Caco-2 (cell line): ENCODE measurements at places on chromosomes 4 and X.

DNA sequence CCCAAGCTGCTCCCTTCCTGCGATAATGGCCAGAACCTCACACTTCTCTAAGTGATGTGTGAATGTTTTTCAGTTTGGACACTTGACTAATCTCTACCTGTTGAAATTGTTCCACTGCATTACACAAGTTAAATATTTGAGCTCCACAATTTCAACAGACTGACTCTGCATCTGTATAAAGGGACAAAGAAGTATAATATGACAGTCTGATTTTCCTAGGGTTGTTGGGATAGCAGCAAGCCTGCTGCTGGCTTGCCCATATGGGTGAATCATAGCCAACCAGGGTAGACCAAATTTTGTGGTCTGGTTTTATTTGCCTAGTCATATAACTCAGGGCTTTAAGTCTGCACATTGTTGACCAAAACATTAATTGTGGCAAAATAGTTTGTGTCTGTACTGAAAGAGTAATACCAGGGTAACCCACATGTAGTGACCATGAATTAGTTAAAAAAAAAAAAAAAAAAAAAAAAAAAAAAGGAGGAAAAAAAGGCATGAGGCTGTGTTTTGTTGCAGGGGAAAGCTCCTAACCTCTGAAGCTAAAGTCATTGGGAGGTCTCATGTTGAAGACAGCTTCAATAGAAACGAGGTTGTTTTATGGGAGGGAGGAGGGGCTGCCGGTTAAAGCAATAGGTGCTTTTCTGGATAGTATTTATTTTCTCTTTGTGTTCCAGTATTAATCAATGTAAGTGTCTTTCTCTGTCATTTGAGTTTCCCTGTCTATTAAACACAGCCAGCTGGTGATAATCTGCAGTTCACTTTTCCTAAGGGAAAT lies 534.2 kb downstream of the RAB28 start:
- H3K27me3 ChIP-seq: no peaks in the 10 kb centered on the region
- no peak for DNase-seq
- H3K36me3 ChIP-seq: no peaks in the 10 kb centered on the region

GRCh38 chr4:146450524-146450923 lies 71.2 kb downstream of the SLC10A7 start:
- no peaks in the 10 kb centered on the region for H3K27me3 ChIP-seq
- no peak overlapping the region for H3K27ac ChIP-seq
- H3K4me3 ChIP-seq: no peak overlapping the region

DNA sequence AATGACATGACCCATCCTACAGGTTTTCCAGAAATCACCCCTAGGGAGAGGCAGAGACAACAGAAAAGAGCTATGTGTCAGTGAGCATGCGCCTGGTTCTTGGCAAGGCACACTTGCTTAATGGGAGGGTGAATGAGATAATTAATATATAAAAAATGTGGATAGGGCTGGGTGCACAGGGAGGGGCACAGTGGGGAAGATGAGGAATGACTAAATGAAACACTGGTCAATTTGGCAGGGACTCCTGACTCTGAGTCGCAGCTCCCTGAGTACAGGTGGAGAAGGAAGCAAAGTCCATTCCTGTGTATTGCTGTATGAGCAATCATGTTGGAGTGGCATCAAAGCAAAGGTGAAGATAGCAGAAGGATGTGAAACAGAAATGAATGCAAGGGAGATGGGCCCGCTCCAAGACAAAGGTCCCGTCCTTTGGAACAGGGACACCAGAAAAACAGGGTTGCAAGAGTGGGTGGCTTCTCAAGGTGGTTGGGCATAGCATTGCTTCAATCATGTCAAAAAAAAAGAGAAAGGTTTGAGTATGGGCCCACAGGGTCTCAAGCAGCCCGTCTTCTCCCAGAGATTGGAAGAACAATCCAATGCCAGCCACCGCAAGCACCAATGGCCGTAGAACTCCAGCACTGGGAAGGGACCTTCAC lies 278.4 kb upstream of the AGTR2 start:
- no peaks in the 10 kb centered on the region for H3K27me3 ChIP-seq
- peak overlapping the region; percentile 80 for H3K27ac ChIP-seq
- no peak overlapping the region for H3K4me3 ChIP-seq
- no peaks in the 10 kb centered on the region for H3K36me3 ChIP-seq
- no peak for DNase-seq

DNA sequence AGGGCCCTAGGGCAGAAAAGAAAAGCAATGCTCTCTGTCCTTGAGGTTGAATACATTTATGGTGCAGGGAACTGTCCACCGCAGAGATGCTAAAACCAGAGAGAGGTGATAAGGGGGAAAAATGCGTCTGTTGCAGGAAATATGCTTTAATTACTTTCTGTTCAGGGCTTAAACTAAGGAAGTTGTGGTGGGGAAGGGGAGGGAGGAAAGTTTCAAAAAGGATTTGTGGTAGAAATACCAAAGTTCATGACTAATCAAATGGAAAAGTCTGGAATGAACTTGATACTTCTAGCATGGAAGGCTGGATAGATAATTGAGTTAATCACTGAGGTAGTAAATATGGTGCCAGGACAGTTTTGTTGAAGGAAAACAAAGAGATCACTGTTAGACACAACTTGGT lies 99.0 kb downstream of the ASB9 start:
- DNase-seq: no peak
- no peaks in the 10 kb centered on the region for H3K4me1 ChIP-seq
- H3K36me3 ChIP-seq: no peaks in the 10 kb centered on the region
- H3K27ac ChIP-seq: no peak overlapping the region
- H3K4me3 ChIP-seq: no peak overlapping the region
- no peaks in the 10 kb centered on the region for H3K27me3 ChIP-seq

GRCh38 chr4:3656416-3657356 lies 109.5 kb upstream of the ADRA2C start:
- no peak overlapping the region for H3K4me3 ChIP-seq
- H3K27me3 ChIP-seq: no peaks in the 10 kb centered on the region
- H3K36me3 ChIP-seq: no peaks in the 10 kb centered on the region
- H3K4me1 ChIP-seq: 0 out of 2 replicates have a peak, but pooled peaks cover 3% of the 10 kb centered on the region
- no peak for DNase-seq
- H3K27ac ChIP-seq: no peak overlapping the region

DNA sequence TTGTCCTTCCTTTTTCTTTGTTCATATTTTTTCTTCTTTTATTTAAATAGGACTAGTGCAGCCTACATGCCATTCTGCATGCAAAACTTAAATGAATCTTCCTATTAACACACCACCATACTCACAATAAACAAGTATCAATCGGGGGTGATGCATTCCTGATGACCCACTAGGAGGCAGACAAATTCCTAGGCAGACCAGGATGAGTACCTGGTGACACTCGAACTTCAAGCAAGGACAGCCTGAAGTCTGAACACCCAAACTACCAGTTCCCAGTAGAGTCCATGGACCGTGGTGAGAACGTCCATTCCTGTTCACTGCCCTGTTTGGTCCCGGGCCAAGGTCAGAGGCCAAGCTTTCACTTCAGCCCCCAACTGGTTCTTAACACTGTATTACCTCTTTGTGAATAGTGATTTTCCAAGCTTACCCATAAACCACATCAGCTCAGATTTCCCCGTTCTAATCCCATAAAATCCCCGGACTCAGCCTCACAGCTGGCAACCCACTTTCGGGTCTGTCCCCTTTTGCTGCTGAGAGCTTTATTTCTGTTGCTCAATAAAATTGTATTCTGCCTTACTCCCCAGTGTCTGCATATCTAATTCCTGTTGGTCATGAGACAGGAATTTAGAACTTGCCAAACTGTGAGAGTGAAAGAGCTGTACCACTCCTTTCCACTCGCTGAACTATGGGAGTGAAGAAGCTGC lies 1286.6 kb downstream of the FSTL5 start:
- H3K27ac ChIP-seq: no peak overlapping the region
- DNase-seq: no peak
- H3K27me3 ChIP-seq: no peaks in the 10 kb centered on the region

DNA sequence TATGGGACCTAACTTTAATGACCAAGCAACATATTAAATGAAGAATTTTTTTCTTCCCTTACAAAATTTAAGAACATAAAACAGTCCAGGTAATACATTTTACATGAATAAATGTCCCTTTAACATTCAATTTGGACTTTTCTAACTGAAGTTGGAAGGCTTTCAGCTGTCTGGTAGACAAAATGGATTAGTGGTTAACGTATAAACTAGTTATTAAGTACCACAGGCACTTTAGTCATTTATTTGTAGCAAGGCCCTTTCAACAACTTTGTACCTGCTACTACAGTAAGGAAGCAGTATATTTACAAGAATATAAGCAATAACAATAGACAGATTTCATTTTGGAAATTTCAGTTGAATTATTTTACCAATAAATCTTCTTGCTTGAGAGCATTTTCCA lies 152.5 kb upstream of the TENT5D start:
- no peaks in the 10 kb centered on the region for H3K27me3 ChIP-seq
- no peak overlapping the region for H3K4me3 ChIP-seq
- DNase-seq: no peak
- H3K36me3 ChIP-seq: no peaks in the 10 kb centered on the region
- no peaks in the 10 kb centered on the region for H3K4me1 ChIP-seq
- no peak overlapping the region for H3K27ac ChIP-seq

- H3K4me3 ChIP-seq: no peak overlapping the region
- H3K27me3 ChIP-seq: no peaks in the 10 kb centered on the region
- H3K36me3 ChIP-seq: no peaks in the 10 kb centered on the region
- no peaks in the 10 kb centered on the region for H3K4me1 ChIP-seq
These were observed 56.1 kb downstream of the FAM114A1 start for GRCh38 chr4:38923746-38924145.

DNA sequence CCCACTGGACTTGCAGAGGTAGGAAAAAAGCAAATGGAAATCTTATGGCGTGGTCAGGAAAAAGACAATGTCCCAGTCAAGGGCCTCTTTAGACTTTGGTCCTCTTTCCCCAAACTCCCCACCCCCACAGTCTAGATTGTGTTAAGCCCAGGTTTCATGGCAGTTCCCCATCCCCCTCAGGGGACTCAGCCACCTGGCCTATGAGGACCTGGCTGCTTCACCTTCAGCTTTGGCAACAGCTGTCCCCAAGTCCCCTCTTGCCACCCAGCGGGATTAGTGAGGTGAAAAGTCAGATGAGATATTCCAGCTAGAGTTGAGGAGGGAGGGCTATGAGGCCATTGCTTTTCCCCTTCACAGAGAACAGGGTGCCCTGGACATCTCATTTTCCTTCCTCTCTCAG lies 457 bp downstream of the RIPPLY1 start:
- H3K36me3 ChIP-seq: no peaks in the 10 kb centered on the region
- H3K27me3 ChIP-seq: no peaks in the 10 kb centered on the region
- H3K4me3 ChIP-seq: no peak overlapping the region
- H3K4me1 ChIP-seq: peaks cover 42% of the 10 kb centered on the region

GRCh38 chr4:100746141-100746739 lies 228.4 kb upstream of the EMCN start:
- no peak overlapping the region for H3K4me3 ChIP-seq
- no peak overlapping the region for H3K27ac ChIP-seq
- no peaks in the 10 kb centered on the region for H3K27me3 ChIP-seq
- no peak for DNase-seq
- H3K4me1 ChIP-seq: no peaks in the 10 kb centered on the region

- H3K36me3 ChIP-seq: no peaks in the 10 kb centered on the region
- H3K27ac ChIP-seq: no peak overlapping the region
- H3K4me1 ChIP-seq: no peaks in the 10 kb centered on the region
- no peak for DNase-seq
These were observed 727.7 kb downstream of the DMD start for GRCh38 chrX:32483534-32484136.

DNA sequence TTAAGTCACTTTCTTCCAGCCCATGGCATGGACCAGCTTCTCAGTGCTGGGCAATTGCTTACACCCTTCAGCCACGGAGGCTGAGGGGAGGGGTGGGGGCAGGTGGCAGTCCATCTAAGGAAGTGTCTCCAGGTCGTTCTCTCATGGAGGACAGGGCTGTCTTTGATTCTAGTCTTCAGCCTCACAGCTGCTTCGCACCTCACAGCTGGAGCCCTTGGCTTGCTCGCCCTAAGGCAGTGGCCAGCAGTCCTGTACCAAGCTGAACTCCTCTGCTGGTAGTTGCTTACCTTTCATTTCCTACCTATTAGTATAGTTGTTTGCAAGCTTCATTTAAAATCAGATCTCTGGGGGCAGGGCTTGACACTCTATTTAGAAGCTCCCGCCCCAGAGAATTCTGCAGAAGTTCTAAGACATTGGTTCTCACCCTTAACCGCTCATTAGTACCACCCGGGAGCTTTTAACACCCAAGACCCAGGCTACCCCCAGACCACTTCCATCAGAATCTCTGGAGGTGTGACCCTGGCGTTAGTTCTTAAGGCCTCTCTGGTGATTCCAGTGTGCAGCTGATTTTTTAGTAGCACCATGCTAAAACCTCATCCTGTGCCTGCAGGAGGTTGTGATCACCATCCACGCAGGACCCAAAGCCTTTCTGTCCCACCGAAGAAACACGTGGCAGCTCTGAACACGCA lies 386.8 kb downstream of the UNC5C start:
- no peak overlapping the region for H3K4me3 ChIP-seq
- no peak overlapping the region for H3K27ac ChIP-seq
- H3K4me1 ChIP-seq: no peaks in the 10 kb centered on the region

DNA sequence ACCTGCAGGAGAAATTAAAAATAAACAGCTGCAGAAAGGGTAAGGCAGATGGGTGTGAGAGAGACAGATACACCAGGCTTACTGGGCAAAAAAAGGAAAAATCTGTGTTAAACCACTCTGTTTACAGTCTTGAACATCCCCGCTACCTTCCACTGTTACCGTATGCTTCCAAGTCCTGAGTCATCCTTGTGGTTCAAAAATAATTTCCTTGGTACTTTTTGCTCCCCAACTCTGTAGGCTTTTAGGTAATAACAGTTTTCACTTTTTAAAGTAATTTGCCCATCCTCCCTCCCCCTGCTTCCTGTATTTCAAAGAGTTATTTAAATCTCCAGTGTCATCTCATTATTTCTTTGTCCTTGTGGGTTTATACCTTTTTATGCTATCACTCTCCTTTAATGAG lies 210.1 kb upstream of the FAT4 start:
- H3K4me3 ChIP-seq: no peak overlapping the region
- H3K27me3 ChIP-seq: no peaks in the 10 kb centered on the region
- no peak overlapping the region for H3K27ac ChIP-seq
- no peaks in the 10 kb centered on the region for H3K4me1 ChIP-seq
- DNase-seq: no peak

DNA sequence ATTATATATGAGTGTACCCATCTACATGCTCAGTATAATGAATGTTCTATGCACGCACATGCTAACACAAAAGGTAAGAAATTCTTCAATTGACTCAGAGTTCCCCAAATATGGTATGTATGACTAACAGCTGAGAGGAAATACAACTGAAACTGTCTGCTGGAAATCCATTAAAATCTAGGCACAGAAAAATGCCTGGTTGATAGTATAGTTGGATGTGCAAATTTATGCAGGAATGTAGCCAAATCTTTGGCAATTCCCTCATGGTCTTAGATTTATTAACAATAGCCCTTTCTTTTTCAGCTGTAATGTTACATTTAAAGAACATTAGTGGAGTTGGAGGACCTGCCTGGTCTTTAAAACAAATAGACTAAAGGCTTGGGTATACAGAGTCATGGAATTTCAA lies 5.5 kb downstream of the CAMK2D start:
- no peak for DNase-seq
- H3K27me3 ChIP-seq: no peaks in the 10 kb centered on the region
- H3K4me3 ChIP-seq: no peak overlapping the region

- H3K4me1 ChIP-seq: no peaks in the 10 kb centered on the region
- DNase-seq: no peak
- no peaks in the 10 kb centered on the region for H3K36me3 ChIP-seq
- no peak overlapping the region for H3K4me3 ChIP-seq
These were observed 7.0 kb downstream of the CEP135 start for GRCh38 chr4:55955710-55956109.
